ENCODE measurements at places on chromosomes 3 and 15.

- DNase-seq = peak; percentile 90
Measured at GRCh38 chr3:41961751-41962679, at the start of gene ULK4. Gene ULK4, minus strand, starts transcription at chr3:41962103. Its CDS starts 7,344 bp downstream, at chr3:41954759.

GRCh38 chr3:64030741-64031140 lies 7.4 kb upstream of the PSMD6 start:
- DNase-seq = peak; percentile 69

DNA sequence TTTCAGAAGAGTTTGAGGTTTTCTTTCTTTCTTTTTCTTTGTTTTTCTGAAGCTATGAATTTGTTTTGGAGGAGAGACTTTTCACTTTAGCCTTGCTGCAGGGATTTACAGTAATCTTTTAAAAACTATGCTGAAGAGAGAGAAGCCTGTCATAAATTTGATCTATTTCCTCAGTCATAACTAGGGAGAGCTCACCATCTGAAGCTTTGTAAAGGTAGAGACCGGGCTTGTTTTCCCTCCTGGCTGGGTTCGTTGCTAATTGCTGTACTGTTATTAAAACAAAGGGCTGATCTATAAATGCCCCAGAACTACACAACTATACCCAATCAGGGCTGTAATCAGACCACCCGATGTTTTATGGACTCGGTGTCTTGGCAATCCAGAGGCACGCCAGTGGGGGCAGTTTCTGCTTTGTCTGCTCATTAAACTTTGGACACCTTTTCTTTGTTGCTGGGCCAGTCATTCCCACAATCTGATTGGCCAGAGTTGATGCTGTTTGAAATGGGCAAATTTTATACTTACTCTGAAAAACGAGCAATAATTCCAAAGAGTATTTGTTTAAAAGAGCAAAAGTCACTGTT lies 164.3 kb downstream of the CACNA1D start:
- no peak for DNase-seq

GRCh38 chr15:41945221-41945620 lies 27.1 kb downstream of the EHD4 start:
- DNase-seq = no peak

DNA sequence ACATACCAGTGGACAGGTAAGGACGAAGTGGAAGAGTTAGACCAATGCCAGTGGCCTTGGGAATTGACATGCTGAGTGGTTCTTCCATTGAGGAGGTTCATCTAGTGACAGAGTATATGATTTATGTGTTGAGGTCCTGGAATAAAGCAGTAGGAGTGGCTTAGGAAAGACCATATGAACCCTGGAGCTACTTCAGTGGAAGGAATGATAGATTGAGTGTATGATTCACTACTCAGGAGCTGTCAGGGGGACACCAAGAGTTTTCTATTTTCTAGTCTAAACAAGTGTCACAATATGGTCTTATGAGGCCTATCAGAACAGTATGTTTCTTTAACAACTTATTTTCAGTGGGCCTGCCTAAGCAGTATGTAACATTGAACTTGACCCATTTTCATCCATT lies 63.9 kb downstream of the NME9 start:
- no peak for DNase-seq

GRCh38 chr3:181692311-181693145 lies 19.2 kb upstream of the SOX2 start:
- no peak for DNase-seq

DNA sequence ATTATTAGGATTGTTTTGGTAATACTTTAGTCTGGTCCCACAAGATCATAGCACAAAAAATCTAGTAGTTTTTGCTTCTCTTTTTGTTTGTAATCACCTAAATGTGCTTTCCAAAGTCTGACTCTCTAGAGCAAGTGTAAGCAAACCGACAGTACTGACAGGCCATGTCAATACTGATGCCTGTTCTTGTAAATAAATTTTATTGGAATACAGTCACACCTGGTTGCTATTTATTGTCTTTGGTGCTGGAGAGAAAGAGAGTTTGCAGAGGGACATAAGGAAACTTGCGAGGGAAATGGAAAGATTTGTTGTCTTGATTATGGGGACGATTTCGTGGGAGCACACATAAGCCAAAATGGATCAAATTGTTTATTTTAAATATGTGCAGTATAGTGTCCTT lies 77.5 kb downstream of the NAALADL2 start:
- DNase-seq = no peak

DNA sequence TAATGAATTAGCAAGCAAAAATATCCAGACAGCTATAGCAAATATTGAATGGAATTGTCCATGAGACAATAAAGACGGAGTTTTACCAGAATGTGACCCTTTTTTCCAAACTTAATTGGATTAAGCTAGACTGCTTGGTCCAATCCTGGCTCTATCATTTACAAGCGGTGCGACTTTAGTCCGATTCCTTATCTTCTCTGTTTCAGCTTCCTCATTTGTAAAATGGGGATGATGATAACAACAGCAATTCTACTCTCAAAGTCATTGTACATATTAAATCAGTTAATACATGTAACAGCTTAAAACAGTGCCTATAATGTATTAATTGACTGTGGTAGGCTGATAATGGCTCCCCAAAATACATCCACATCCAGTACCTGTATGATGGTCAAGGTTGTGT lies 62.1 kb upstream of the CRBN start:
- DNase-seq = no peak

DNA sequence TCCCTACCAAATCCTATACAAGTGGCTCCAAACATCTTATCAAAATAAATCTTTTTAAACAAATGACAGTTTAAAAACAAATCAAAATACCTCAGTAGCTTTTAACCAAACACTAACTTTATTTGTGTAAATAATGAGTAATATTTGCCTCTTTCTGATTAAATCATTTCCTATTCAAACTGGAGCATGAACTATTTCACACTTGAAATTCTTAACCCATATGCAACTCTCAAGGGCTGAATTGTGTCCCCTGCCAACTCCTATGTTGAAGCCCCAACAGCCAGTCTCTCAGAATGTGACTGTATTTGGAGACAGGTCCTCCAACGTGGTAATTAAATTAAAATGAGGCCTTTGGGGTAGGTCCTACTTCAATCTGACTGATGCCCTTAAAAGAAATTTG lies 55.9 kb upstream of the MCTP2 start:
- DNase-seq = no peak

DNA sequence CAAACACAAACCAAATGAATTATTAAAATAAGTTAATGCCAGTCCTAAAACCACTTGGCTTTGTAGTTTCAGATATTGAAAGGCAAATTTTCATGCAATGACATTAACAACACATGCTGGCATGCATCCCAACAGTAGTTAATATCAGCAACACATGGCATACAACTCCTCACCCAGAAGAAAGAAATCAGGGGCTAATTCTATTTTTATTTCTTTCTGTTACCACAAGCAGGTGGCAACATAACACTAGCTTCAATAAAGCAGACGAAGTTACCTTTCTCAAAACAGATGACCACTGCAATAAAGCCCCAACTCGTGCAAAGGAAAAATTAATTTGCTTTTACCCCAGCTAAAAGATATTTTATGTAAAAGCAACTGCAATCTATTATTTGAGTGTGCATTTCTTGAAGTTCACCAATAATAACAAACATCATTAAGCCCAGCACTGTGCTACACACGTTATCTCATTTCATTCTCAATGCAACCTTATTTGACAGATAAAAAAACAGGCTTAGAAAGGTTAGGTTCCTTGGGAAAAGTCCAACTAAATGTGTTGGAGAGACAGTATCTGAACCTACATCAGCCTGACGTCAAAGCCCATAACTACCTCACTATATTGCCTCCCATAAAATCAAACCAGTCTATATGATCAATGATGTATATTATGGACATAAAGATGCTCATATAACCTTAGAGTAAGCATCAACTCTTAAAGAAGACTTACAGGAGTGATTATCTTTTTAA lies 2.8 kb downstream of the TOP2B start:
- no peak for DNase-seq

- no peak for DNase-seq
Measured at GRCh38 chr3:99625237-99625622, 13.2 kb upstream of the COL8A1 start.

GRCh38 chr3:188283347-188283746 lies 129.4 kb downstream of the LPP start:
- no peak for DNase-seq

DNA sequence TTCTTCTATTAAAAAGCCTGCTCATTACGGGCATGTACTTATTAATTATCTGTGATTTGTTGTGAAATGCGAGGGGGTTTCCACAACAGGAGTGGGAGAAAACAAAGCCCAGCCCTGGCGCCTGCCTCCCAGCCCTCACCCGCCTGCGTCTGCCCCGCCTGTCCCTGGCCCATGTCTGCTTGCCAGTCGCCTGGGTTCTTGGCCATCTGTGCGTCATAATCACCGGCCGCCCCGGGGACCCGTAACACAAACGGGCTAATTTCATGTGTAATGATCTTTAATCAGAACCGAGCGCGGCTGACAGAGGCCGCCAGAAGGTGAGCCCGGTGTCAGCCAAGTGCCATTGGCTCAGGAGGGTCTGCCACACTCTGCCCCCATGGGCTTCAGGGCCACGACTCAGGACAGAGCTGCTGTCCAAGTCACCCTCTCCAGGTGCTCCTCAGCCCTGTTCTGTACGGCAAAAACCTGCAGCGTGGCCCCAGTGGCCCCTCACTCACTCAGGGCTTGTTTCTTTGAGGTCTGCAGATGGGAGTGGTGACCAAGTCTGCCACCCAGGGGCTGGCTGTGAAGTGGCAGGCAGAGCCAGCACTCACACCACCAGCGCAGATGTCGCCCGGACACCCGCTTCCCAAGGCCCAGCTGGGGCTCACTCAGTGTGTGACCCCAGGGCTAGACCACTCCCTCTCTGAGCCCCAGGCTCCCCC lies 28.8 kb upstream of the TMEM115 start:
- no peak for DNase-seq

GRCh38 chr15:56371495-56372147 lies 6.4 kb downstream of the TEX9 start:
- no peak for DNase-seq

- DNase-seq = no peak
Measured at GRCh38 chr3:122929188-122930062, 98.1 kb downstream of the SEMA5B start.

- DNase-seq = no peak
Measured at GRCh38 chr3:39727415-39727814, 82.0 kb upstream of the MYRIP start.

- no peak for DNase-seq
Measured at GRCh38 chr3:161343540-161343939, 27.8 kb downstream of the SPTSSB start.

GRCh38 chr3:16255726-16256125 lies 9.0 kb downstream of the DPH3 start:
- no peak for DNase-seq

DNA sequence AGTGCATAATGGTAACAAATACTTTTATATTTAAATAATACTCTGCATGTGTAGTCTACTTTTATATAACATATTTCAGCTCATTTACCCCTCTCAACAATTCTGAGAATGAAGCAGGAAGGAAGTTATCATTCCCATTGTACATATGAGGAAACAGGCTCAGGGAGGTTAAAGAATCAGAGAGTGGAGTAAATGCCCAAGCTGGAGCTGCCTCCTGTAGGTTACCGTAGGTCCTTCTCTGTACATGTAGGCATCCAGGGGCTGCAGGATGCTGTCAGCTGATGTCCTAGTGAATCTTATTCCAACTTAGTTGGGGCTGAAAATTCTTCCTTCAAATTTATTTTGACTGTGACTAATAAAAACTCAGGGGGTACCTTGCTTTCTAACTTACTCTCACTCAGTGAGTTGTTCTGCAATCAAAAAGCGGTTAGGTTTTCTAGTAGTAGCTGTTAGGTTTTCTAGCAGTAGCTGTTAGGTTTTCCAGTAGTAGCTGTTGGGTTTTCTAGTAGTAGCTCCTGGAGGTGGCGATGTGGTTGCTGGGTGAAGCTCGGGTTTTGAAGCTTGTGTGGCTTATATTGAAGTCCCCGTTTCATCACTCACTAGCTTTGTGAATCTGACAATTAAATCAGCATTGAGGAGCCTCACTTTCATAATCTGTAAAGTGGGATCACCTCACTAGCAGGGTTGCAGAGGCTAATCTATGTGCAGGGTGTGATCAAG lies 357.0 kb downstream of the NR2F2 start:
- no peak for DNase-seq

DNA sequence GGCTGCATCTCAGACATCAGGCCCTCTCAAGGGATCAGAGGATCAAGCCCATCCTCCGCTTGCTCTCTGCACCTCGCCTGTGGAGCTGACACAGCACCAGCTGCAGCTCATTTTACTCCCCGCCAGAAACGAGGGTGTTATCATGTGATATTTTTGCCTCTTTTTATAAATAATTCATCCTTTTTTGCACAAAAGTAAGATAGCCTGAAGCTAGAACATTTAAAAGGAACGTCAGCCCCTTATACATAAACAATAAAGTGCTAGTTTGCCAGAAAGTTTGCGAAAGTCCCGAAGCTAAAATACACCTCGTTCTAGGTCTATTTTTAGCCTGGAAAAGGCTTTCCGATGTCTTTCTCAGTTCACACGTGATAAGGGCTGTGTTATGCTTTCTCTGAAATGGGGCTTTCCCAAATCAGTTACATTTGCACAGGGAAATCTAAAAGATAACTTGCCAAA lies 9.6 kb upstream of the FAM174B start:
- DNase-seq = no peak

GRCh38 chr3:31636049-31636448 lies 103.3 kb downstream of the STT3B start:
- no peak for DNase-seq

DNA sequence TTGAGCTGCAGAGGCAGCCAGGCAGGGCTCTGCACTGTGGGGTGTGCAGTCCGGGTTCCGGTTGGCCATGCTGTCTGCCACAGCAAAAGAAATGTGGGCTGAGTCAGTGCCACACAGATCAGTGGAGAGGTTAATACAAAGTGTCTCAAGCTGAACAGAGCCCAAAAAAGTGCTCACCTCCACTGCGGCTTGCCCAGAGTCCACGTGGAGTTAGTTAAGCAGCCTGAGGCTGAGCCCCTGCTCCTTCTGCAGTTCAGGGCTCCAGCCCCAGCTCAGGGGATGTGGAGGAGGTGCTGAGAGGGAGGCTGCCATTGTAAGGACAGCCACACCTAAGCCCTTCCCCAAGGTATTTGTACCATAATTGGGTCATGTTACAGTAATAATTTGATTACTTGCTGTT lies 85.3 kb downstream of the LRRK1 start:
- no peak for DNase-seq

GRCh38 chr15:87419344-87419743 lies 837.2 kb downstream of the NTRK3 start:
- no peak for DNase-seq

- DNase-seq = no peak
Measured at GRCh38 chr3:62041681-62042080, 331.7 kb downstream of the FEZF2 start.

- DNase-seq = no peak
Measured at GRCh38 chr3:185820973-185821758, 3.7 kb downstream of the IGF2BP2 start.

GRCh38 chr3:182904164-182904563 lies 76.2 kb downstream of the DCUN1D1 start:
- no peak for DNase-seq

DNA sequence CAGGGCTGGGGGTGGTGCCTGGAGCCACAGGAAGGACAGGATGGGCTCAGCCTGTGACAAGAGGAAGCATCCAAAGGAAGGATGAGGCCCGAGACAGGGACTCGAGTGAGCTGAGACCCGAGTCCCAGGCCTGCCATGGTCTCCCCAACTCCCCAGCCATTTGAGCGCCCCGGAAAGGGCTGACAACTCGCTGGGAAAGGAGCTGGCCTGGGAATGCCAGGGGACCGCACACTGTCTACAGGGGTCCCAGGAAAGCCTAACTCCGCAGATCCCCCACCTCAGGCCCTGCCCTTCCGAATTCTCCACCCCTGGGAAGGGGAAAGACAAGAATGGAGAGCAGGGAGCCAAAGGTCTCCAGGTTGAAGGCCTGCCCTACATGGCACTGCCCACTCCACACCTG lies 21.0 kb upstream of the SHISA5 start:
- DNase-seq = no peak

All from activated T-helper 9 cell treated with anti-CD3 and anti-CD28 coated beads, Interleukin-2, amount 50 U/mL, for 16 hours (primary cell).